ENCODE measurements at places on chromosomes 16 and 17.

DNA sequence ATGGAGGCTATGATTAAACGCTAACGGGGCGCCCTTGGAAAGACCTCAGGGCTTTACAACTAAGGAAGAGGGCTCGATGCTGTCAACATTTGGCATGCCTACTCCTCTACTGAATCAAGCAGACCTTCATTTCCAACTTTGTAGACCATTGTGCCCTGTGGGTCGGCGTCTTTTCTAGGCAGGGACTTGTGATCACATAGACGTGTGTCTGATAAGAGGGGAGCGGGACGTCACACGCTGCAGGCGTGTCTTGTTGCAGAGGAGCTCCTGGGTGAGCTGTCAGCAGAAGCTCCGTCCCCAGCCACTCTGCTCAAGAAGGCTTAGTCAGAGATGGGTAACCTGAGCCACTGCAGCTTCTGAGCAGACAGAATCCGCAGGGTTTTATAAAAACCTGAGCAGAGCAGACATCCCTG is 2.8 kb downstream of the MAPK8IP3 start:
- DNase-seq, result peak; percentile 86

- peak; percentile 61 for DNase-seq
Measured at GRCh38 chr17:43349142-43349541, 49.7 kb upstream of the ARL4D start.

- DNase-seq, result no peak
Measured at GRCh38 chr17:74964988-74965622, 7.5 kb downstream of the HID1 start.

GRCh38 chr16:4053301-4053845 is 62.9 kb downstream of the ADCY9 start:
- no peak for DNase-seq

DNA sequence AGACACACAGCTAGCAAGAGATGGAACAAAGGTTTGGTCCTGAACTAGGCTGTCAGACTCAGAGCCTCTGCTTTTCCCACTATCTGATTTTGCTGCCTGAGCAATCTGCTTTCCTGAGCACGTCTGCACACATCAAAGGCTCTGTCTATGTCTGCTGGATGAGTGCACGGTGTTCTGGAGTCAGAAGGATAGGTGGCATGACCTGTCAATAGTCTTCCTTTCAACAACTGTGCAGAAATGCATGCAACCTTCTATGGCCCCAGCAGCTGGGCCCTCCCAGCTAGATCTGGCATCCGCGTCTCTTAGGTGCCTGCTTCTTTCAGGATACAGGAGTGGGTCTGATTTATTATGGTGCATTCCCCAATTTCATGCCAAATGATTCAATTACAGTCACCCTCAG is 138.3 kb downstream of the UTP18 start:
- DNase-seq, result no peak

- no peak for DNase-seq
Measured at GRCh38 chr16:15523092-15523541, 88.7 kb downstream of the BMERB1 start.

DNA sequence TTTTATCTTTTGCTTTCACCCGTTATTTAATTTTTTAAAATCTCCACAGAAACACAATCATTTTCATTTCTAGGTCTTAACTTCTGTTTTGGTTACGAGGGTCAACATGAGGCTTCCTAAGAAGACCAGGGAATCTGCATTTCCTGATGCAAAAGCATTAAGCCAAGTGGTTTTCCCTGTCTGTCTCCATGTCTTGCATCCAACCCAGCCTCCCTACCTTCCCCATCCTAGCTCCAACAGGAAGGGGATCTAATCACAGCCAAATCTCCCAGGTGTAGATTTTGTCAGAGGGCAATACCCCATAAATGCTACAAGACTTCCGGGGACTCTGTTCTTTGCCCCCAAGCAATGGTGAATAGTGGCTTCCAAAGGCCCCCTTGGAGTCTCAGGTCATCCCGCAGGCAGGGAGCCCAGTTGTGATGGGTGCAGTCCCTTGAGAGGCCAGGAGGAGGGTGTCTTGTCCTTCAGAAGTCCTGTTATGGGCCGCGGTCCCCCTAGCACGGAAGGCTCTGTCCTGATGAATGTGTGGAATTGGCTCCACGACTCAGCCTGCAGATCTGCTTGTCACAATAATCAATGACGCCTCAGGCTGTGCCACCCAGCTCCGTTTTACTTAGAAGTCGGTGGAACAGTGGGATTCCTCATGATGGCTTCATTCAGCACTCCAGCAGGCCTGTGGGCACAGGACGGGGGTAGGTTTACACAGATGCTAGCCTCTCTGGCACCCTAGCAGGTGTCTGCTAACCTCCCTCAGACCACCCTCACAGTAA is 141.1 kb downstream of the RGS9 start:
- DNase-seq, result peak; percentile 75

DNA sequence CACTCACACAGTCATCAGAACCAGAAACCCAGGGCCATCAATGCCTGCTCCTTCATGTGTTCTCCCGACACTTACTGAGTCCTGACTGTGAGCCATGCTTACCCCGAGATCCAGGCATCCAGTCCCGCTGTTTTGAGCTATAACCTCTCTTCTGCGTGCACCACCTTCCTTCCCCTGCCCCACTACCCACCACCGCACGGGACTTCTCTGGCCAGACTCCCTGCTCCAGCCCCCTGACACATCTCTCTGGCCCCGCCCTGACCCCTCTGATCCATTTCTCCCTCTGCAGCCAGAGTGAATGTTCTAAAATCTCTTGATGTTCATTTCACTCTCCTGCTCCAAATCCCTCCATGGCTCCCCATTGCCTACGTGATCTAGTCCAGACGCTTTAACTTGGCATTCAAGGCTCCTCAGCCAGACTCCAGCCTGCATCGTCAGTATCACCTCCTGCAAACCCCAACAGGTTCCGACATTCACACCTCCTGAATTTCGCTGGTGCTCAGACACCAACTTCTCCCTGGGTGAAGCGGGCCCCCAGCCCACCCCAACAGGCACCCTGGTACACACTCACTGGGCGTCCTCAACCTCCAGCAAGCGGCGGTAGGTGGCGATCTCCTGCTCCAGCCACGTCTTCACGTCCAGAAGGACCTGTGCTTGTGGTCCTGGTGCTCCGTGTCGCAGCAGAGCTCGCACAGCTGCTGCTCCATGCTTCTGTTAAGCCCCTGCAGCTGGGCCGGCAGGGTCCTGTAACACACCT is 3.1 kb upstream of the KRT17 start:
- peak; percentile 44 for DNase-seq

DNA sequence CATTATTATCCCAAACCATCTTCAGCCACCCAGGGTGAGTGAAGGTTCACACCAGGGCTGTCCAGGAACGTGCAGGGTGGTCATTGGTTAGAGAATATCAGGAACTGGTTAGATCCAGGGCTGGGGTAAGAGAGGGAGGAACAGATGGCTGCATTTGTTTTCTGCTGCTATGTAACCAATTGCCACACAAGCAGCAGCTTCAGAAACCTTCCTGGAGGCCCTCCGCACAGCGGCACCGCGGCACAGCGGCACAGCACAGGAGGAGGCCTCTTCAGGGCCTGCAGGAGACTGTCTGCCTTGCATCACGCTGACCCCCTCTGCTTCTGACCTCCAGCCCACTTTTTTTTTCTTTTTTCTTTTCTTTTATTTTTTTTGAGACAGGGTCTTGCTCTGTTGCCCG is 86.1 kb downstream of the KCNJ12 start:
- no peak for DNase-seq

GRCh38 chr16:50618238-50618918 is 62.7 kb downstream of the SNX20 start:
- no peak for DNase-seq

- no peak for DNase-seq
Measured at GRCh38 chr17:4631431-4631830, 10.0 kb downstream of the ALOX15 start.

DNA sequence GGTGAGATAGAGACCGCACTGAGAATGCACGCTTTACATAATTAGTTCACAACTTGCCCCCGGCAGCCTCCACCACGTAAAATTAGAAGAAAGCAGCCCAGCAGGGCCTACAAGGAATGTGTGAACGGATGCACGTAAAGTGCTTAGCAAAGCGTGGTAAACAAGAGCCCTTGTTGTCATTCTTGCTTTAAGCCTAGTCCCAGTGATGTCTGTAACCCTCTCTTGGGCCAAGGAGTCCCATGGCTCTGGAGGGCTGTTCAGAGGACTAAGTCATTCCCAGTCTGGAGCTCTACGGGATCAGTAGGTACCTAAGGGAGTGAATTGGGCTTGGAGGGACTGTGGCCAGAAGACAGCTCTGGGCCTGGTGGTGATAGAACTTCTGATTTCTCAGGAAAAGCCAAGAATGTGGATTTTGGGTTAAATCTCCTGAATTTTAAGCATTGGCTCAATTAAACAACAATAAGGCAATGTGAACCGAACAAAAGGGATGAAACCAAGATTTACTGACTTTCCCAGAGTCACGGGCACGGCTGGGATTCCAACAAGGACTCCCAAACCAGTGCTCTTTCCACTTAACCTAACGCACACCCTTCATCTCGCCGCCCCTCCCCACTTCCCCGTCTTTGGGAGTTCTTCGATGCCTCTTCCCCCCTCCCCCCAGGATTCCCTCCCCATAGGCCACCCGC is 775 bp upstream of the CHP2 start:
- DNase-seq, result no peak

DNA sequence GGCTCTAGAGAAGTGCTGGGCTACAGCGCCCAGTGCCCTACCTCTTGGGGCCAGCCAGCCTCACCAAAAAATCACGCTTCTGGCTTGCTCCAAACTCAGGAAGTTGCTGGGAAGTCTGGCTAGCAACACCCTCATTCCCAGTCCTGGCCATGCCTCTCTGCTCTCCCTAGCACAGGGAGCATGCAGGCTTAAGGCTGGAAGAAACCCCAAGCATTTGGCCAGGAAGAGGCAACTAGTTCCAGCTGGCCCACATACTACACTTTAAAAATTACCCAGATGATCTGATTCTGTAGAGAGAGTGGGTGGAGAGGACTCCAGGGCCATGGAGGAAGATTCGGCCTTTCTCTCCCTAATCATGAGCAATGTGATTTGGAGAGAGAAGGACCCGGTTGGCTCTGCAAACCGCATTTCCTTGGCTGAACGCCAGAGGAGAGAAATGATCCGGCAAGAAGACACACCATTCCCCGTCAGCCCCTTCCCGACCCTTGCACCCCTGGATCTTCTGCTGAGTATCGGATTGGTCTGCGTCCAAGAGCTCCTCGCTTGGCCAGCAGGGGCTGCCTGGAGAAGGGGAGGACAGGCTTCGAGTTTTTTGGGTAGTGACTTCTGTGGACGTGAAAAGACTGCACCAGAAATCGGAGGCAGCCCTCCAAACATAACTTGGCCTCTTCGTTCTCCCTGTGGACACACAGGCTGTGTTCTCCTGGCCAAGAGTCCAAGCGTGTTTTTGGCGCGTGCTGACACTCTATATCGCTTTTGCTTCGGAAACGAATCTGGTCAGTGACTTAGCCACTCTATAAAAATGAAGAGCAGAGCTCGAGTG is 406.3 kb downstream of the WWOX start:
- DNase-seq, result no peak

DNA sequence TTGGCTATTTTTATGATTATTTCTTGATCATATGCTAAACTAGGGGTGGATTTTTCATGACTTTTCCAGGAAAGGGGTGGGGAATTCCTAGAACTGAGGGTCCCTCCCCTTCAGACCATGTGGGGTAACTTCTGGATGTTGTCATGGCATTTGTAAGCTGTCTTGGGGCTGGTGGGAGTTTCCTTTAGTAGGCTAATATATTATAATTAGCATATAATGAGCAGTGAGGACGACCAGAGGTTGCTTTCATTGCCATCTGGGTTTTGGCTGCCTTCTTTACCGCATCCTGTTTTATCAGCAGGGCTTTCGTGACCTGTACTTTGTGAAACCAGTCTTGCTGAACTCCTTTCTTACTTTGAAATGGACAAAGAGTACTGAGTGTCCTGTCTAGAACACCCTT is 40.4 kb upstream of the ABCA5 start:
- DNase-seq, result no peak

- no peak for DNase-seq
Measured at GRCh38 chr16:72131036-72131435, 37.4 kb downstream of the DHX38 start.

DNA sequence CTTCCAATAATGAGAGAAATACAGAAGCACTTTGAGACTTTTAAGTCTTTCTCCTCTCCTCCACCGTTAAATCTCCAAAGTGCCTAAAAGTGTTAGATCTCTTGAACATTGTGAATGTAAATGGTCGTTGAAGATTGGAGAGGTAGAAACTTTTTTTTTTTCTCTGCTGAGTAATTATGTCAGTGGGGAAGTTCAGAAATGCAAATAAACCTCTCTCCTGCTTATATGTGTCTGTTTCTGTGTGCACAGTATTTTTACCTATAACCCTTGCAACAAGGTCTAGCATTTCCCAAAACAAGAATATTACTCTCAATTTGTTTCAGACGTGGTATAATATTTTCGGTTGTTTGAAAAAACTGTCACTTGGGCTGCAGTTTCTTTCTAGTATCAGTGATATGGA is 833.6 kb upstream of the CDH8 start:
- DNase-seq, result no peak

GRCh38 chr17:43216762-43217613 is 5.3 kb downstream of the TMEM106A start:
- peak; percentile 11 for DNase-seq

DNA sequence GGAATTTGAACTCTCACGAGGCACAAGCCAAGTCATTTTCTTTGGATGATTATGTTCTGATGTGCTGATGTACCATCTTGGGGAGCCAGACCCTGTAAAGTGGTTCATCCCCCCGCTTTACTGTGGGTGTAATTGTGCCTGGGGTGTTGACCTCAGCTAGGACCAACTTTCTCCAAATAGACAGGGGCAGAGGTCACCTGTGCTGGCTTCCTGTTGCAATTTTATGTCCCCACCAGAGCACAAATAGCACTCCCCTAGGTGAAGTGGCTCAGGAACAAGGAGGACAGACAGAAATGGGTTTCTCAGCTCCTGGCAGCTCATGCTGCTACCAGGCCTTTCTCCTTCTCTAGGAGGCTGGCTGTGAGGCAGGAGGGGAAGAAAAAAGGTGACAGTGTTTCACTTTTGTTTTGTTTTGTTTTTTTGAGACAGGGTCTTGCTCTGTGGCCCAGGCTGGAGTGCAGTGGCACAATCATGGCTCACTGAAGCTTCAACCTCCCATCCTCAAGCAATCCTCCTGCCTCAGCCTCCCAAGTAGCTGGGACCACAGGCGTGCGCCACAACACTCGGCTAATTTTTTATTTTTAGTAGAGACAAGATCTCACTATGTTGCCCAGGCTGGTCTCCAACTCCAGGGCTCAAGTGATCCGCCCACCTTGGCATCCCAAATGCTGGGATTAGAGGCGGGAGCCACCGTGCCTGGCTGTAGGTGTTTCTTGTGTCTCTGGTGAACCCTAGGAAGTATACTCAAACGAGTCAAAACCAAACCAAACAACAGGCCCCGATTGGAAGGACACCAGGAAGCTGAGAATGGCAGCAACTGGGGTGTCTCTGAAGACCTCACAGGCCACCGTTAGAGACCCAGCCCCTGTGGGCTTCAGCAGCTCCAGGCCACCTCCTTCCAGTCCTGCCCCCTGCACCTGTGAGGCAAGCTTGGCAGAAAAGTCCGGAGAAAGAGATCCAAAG is 32.5 kb upstream of the WFIKKN2 start:
- DNase-seq, result no peak

DNA sequence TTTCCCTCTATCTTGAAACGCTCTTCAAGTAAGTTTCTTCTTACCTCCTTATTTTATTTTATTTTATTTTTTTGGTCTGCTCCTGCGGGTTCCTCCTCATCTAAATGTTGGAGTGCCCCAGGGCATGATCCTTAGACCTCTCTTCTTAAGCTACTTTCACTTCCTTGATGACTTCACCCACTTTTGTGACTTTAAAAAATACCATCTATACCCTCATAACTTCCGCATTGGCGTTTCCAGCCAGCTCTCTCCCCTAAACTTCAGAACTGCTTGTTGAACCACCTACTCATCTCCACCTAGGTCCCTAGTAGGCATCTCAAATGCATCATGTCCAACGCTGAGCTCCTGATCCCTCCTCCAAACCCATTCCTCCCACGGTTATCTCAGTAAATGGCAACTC is 51.4 kb upstream of the NFAT5 start:
- DNase-seq, result no peak

All from WERI-Rb-1 (cell line).